SK-N-DZ (cell line): ENCODE measurements at places on chromosomes 6 and 20.

DNA sequence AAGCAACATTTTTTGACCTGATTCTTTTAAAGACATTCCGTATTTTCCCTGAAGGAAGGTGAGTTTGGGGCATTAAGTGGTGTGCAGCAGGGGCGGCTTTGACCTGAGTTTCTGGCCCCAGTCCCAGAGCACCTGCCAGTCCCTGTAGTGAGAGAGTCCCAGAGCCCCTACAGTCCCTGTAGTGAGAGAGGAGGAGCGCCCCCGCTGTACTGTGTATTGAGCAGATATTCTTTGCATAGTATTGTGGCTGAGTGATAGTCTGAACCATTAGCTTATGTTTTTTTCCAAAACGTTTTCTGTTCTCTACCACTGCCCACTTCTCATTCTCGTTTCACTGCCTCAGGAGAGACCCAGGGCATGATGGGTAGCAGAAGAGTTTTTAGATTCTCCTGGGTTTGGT, 17.2 kb upstream of the SH3BGRL2 start:
- DNase-seq: no peak

- no peak for DNase-seq
Measured at GRCh38 chr6:71533939-71534379, 245.3 kb downstream of the OGFRL1 start.

DNA sequence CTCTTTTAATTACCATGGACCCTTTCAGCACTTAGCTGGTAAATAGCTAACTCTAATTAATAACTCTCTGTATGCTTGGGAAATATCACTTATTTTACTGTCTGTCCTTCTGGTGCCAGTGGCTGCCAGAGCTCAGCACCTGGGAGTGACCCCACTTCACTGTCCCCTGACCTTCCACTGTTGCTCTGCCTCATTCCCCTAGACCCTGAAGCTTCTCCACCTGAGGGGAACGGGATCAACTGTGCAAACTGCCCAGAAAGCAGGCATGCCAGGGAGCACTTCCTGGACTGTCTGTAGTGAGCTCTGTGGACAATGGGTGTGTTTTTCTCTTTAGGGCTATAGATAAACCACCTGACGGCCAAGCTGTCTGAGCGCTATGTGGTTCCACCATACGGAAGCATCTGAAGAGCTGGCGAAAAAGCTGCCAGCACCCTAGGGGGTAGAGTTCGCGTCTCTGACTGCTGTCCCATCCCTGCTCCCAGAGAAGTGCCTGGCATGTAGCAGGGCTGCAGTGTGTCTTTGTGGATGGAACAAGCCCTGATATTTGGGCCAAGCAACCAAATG, 106.3 kb upstream of the FOXA2 start:
- no peak for DNase-seq

DNA sequence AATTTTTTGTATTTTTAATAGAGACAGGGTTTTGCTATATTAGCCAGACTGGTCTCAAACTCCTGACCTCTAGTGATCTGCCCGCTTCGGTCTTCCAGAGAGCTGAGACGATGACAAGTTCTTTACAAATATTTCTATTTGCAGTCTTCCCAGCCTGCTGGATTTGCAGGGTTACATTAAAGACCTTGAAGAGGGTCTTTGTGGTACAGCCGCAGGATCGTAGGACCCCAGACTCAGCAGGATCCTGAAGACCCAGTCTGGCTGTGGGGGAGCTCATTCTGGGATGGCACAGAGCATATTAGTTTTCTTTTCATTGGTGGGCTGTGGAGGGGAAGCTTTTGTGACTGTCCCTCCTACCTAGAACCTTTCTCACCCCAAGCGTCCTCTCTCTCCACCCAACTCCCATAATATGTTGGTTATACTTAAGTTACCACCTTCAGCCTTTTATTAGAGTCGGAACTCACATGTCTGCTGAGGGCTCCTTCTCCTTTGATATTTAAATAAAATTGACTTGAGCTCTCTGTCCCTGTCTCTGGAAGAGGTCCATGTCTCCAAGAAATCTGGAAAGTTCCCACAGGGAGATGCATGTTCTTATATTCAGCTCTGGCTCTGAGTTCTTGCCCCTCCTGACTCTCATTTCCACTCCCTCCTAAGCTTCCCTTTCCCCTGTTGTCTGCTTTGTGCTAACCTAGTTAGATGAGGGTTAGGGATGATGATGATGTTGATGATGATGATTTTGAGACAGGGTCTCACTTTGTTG, 72.0 kb downstream of the TIAM2 start:
- no peak for DNase-seq

GRCh38 chr6:116349216-116349615, 21.5 kb upstream of the DSE start:
- DNase-seq: no peak

DNA sequence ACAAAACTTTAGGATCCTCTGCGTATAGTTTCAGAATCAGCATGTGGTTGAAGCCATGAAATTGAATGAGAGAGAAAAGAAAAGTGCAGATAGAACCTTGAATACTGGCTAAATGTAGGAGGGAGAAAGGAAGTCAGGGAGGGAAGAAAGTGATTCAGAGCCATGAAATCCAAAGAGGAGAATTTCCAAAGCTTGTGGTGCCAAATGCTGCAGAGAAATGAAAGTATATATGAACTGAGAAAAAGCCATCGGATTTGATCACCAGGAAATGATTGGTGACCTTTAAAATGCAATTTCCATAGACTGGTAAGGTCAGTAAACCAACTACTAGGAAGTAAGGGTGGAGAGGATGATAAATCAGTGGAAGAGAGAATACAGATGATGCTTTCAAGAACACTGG, 142.3 kb downstream of the TFAP2A start:
- no peak for DNase-seq

DNA sequence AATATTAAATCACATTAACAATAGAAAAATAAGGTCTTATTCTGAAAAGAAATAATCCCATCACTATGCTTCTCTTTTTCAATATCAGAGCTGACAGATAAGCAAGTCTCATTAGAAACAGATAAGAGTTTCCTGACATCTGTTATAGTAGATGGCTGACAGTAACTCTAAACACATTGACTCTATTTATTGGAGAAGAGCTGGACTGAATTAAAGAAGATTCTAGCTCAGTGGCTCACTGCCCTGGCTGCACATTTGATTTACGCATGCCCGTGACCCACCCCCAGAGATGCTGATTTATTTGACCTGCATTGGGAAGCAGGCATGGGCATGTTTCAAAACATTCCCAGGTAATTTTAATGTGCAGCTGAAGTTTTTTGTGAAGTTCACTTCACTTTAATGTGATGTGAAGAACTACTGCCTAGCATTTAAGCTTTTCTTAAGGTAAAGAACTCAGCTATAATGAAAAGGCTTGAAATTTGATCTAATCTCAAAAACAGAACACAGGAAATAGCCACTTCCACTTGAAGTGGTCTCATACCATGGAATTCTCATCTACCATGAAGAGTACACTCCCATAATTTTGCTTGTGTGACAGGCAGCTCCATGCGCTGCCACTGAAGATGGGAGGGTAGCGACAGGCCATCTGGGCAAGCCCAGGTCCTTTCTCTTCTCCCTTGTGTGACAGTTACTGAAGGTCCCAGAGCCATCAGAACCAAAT, 162.3 kb downstream of the TPBG start:
- DNase-seq: peak; percentile 23

DNA sequence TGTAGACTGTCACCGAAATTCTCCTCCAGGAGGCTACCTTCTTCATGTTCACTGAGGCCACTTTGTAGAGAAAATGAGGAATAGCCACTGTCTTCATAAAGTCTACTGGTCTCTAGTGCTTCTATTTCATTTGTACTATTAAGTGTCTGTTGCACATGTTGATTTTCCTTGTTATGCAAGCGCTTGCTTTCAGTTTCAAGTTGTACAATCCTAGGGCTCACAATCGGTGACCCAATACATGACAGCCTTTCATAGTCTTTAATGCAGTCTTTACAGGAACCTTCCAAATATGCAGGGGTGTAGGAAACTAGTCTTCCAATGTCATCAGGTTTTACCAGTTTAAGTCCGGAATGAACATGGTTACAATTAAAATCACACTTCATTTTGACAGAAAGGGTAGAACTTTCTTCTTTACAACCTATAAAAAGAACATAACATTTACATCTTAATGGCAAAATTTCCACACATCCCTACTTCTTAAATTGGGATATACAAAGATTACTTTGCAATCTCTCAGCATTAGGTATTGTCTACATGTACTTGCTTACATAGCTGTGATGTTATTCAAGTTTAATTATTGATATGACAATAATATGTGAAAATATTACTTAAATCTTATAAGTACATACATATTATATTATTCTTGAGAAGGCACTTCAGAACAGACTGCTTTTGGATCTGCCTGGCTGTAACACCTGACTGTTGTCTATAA, 7.5 kb downstream of the FBXO5 start:
- DNase-seq: no peak

GRCh38 chr20:58843128-58843556, 7.6 kb downstream of the GNAS-AS1 start:
- DNase-seq: no peak

DNA sequence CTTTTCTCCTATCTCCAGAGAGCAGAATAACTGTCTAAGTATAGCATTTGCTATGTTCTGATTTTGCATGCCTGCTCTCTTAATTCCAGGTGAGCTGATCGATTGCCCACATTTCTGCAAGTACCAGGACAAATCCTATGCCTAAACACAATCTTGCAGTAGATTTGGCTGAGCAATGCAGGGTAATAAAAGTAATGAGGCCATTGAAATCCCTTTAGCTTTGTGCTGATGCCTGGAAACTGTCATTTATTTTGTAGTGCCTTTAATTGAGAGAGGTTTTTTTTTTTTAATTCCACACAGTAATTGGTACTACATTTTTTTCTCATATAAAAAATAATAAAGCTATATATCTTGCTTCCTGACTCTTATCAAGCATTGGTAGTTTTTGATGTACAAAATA, 252.3 kb downstream of the NKAIN2 start:
- no peak for DNase-seq

- no peak for DNase-seq
Measured at GRCh38 chr20:16050366-16050765, 522.9 kb downstream of the KIF16B start.

- no peak for DNase-seq
Measured at GRCh38 chr6:45895569-45895968, 120.1 kb downstream of the CLIC5 start.

DNA sequence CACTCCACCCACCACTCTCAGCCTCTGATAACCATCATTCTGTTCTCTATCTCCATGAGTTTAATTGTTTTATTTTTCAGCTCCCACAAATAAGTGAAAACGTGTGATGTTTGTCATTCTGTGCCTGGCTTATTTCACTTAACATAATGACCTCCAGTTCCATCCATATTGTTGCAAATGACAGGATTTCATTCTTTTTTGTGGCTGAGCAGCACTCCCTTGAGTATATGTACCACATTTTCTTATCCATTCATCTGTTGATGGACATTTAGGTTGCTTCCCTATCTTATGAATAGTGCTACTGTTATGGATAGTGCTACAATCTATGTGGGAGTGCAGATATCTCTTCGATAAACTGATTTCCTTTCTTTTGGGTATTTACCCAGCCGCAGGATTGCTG, 103.3 kb upstream of the PDE7B start:
- DNase-seq: peak; percentile 74

DNA sequence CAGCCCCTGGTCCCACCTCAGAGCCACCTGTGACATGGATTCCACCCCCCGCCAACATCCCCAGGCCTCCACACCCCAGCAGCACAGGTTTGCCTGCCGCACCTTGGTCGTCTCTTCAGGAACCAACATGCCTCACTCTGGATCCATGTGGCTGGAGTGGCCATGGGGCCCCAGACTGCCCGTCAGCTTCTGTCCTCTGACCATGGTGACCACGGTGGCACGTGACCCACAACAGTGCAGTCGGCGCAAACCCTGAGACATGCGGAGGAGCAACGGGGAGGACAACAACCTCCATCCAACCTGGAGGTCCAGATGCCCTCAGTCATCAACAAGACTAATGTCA, 85.6 kb downstream of the ANKRD60 start:
- no peak for DNase-seq

- DNase-seq: no peak
Measured at GRCh38 chr20:19633985-19634384, 124.1 kb upstream of the RIN2 start.

- DNase-seq: no peak
Measured at GRCh38 chr20:35451295-35451694, 4.1 kb upstream of the CEP250 start.

- DNase-seq: no peak
Measured at GRCh38 chr6:156881687-156882629, 104.8 kb downstream of the ARID1B start.

GRCh38 chr6:98529364-98529763, 305.0 kb upstream of the POU3F2 start:
- no peak for DNase-seq
